ENCODE measurements at places on chromosomes 5 and 9. TPM values are rescaled to one million over a fixed set of nuclear protein-coding genes. Genes with fewer than 3 reads are reported as not detected.

PCDHGB2 gene
- 0.18 TPM for total RNA-seq

PROB1 gene
- 3.2 TPM for total RNA-seq

PRDM9 gene
- not detected for total RNA-seq

GNPDA1 gene
- 77.4 TPM for total RNA-seq

UCK1 gene
- 16.5 TPM for total RNA-seq

CDKN2B-AS1 gene
- 0.21 TPM for total RNA-seq

TNFSF15 gene
- 0.47 TPM for total RNA-seq
